ENCODE measurements at places on chromosomes 1 and 21. TPM values are rescaled to one million over a fixed set of nuclear protein-coding genes. Genes with fewer than 3 reads are reported as not detected.

DNA sequence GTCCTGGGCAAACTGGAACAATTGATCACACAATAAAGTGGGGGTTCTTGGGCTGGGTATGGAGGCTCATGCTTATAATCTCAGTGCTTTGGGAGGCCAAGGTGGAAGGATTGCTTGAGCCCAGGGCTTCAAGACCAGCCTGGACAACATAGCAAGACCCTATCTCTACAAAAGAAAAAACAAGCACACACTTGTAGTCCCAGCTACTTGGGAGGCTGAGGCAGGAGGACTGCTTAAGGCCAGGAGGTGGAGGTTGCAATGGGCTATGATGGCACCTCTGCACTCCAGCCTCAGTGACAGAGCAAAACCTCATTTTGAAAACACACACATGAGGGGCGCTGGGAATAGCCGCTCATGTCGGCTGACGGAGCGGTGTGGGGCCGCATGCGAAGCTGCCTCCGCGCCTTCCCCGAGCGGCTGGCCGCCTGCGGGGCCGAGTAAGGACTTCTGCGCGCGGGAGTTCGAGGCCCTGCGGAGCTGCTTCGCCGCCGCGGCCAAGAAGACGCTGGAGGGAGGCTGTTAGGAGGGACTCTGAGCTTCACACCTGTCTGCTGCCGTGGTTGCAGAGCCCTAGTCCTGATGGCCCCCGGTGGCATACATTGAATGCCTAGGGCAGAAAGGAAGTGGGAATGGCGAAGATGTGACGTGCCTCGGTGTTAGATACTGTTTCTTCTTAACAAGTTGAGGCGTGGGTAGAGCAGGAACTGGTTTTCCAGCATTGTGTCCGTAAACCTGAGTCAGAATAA, 59.5 kb downstream of the ACBD3 start:
- DNase-seq, result no peak

GRCh38 chr1:115714572-115715141, 53.9 kb downstream of the CASQ2 start:
- no peak for DNase-seq

DNA sequence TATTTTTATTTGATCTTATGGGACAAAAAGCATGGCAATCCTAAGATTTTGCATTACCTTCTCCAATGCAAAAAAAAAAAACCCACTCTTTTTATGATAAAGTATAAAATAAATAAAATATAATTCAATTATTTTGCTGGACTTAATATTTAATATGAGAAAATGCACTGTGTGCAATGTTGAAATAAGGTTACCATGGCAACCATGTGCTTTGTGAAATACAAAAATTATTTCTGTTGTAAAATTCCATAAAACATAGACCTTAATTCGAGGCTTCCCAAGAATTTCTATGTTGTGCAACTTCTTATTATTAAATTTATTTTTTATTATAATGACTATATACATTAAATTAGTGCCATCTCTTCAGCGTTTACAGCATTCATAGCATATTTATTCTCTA, 989.5 kb downstream of the MRPL39 start:
- no peak for DNase-seq

DNA sequence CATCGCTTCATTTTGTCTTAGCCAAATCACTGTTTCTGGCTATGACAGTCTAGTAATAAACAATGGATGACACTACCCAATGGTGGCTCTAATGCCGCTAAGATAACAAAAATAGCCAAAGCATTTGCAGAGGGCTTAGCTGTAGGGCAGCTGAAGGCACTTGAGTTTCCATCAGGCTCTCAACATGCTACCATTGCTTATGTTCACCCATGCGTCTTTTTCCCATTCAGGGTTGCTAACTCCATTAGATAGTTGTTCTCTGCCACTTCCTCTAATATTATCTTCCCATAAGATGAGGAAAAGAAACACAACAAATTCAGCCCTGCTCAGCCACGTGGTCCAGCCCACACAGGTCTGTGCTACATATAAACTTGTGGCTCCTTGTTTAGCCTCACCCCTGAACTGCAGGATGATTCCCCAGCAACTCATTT, 159.6 kb downstream of the TOMM20 start:
- DNase-seq, result no peak

GRCh38 chr1:185473186-185473585, 156.1 kb upstream of the IVNS1ABP start:
- no peak for DNase-seq

GRCh38 chr1:1556505-1556904, 16.1 kb upstream of the TMEM240 start:
- no peak for DNase-seq

DNA sequence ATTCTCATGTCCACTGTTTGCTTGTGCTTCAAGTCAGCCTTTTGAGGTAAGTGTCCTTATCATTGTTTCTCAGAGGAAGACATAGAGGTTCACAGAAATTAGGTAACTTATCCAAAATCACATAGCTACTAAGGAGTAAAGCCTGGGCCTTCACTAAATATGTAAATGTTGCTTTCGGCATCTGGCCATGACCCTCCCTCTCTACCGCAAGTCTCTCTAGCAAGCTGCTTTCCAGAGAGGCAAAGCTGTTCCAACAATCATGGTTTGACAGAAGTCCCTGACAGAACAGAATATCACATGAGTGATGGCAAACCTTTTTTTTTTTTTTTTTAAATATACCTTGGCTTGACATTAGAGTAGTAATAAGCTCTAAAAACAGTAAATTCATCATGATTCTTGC, 94.5 kb upstream of the F3 start:
- no peak for DNase-seq

DNA sequence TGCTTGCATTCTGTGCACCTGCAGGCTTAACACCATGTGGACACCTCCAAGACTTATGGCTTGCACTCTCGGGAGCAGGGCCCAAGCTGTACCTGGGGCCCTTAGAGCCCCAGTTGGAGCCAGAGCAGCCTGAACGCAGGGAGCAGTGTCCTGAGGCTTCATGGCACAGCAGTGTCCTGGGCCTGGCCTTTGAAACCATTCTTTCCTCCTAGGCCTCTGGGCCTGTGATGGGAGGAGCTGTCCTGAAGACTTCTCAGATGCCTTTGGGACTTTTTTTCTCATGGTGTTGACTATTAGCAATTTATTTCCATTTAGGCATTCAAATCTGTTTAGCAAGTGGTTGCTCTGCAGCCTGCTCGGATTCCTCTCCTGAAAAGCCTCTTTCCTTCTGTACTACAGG, 11.0 kb downstream of the RPTN start:
- DNase-seq, result no peak

- DNase-seq, result peak; percentile 13
Measured at GRCh38 chr1:154129391-154129970, 25.4 kb downstream of the NUP210L start.

NCF2 gene
- total RNA-seq, result 4.3 TPM

GRCh38 chr1:39491146-39491921, at the start of gene BMP8A:
BMP8A (plus strand) TSS chr1:39491636; CDS start chr1:39491992, 356 bp downstream.
- DNase-seq, result peak; percentile 78

DNA sequence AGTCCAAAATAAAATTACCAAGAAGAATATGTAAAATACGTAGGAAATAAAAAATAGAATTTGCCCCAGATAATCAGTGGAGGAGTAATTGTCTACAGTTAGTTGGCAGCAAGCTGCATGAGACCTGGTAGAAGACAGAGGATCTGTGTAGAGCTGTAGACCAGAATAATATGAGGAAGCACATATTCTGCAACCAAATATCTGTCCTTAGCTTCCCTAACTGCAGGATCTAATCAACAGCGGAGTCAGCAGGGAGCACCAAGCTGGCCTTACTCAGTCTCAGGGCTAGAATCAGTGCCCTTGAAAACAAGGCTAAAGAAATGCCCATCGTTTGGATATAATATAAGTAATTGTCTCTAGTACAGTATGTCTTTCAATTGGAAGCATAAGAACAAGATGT, 6.1 kb upstream of the GCSAML start:
- DNase-seq, result no peak

SIPA1L2 gene
- 4.4 TPM for total RNA-seq

DNA sequence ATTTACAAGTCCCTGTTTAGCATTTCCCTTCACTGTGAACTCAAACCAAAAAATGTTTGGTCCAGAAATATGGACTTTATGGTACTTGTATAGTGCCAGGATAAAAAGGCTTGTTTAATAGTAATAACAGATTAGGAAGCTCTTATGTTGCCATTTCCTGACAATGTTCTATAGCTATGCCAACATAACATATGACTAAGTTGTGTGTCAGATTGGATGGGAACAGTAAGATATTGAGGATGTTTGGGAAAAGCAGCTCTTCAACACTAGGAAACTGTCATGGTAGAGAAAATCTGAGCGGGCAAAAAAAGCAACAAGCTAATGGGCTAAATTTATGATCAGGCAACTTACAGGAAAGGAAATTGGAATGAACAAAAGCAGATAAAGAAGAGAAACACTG, 287.1 kb upstream of the ADGRL4 start:
- DNase-seq, result no peak

CRYZL1 gene
- 39.5 TPM for total RNA-seq

- no peak for DNase-seq
Measured at GRCh38 chr1:234531151-234531635, 52.2 kb upstream of the TARBP1 start.

- DNase-seq, result no peak
Measured at GRCh38 chr1:214317300-214317699, 36.3 kb downstream of the SMYD2 start.

DNA sequence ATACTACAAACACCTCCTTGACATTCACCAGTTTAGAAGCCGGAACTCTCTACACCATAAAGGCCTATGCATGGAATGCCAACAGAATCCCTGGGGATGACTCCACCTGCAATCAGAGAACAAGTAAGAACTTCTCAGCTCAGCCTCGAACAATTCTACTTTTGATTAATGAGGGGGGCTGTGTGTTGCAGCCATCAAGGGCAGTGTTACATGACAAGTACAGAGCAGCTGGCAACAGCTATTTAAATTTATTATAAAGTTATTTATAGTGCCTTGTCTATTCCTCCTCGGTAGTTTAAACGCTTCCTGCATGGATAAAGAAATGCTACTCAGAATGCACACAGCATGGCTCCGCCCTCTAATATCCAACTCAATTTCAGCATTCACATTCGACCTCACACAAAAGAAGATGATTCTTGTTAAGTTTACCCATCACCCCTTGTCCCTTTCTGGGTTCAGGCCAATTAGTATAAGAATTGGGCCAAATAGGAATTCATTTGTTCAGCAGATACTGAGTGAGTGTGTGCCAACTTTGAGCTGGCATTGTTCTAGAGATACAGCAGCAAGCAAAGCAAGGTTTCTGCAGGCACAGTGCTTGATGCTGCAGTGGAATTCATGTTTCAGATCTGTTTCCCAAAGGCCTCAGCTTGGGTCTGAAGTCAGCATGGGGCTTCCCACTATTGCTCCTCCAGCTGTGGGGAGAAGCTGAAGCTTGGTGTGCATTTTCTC, 6.4 kb downstream of the FNDC7 start:
- DNase-seq, result no peak

Measured in activated naive CD4-positive, alpha-beta T cell treated with anti-CD3 and anti-CD28 coated beads, Interleukin-2, amount 50 U/mL, for 72 hours (primary cell).